Progenitor cell of endocrine pancreas (in vitro differentiated cells): ENCODE measurements at places on chromosomes 4 and X.

- no peaks in the 10 kb centered on the region for H3K27me3 ChIP-seq
- H3K4me3 ChIP-seq, result no peak overlapping the region
- H3K36me3 ChIP-seq, result no peaks in the 10 kb centered on the region
- H3K4me1 ChIP-seq, result no peaks in the 10 kb centered on the region
Measured at GRCh38 chrX:135890087-135890585, 3.1 kb downstream of the CT45A10 start.

GRCh38 chrX:39162322-39162735, 361.1 kb downstream of the MID1IP1 start:
- H3K27me3 ChIP-seq, result peaks cover 39% of the 10 kb centered on the region
- no peak for DNase-seq
- H3K27ac ChIP-seq, result no peak overlapping the region
- peaks cover 7% of the 10 kb centered on the region for H3K4me1 ChIP-seq
- no peaks in the 10 kb centered on the region for H3K36me3 ChIP-seq

DNA sequence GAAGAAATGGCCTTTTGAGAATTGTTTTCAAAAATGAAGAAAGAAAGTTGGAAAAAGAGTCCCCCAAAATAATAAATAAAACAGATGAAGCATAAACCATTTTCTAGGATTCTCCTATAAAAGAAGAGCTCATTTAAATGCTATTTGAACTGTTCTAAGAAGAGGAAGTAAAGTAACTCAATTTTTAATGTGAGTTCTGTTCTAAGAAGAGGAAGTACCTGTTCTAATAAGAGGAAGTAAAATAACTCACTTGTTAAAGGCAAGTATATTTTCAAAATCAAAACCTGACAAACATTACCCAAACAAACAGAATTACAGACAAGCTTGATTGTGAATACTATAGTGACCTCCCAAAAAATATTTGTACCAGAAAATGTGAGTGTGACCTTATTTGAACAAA, 1326.3 kb downstream of the C4orf33 start:
- no peaks in the 10 kb centered on the region for H3K27me3 ChIP-seq
- H3K27ac ChIP-seq, result no peak overlapping the region
- no peak for DNase-seq
- H3K4me1 ChIP-seq, result no peaks in the 10 kb centered on the region
- H3K36me3 ChIP-seq, result no peaks in the 10 kb centered on the region

DNA sequence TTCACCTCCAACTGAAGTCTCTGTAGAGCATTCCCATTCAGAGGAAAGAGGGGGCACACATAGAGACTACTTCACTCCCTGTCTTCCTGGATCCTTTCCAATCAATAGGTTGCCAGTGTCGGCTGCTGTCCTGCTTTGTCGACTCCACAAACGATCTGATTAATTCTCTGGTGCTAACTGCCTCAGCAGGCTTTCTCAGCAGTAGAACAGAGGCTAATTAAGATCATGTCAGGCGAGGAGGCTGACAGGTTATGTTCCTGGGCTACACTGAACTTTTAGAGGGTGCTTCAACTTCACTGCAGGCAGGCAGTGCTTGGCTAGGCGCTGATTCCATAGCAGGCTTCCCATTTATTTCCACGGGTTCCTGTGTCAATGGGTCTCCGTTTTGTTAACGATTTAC, 79.2 kb downstream of the GRIA3 start:
- H3K27ac ChIP-seq, result no peak overlapping the region
- no peak for DNase-seq
- H3K4me3 ChIP-seq, result no peak overlapping the region
- no peaks in the 10 kb centered on the region for H3K27me3 ChIP-seq

DNA sequence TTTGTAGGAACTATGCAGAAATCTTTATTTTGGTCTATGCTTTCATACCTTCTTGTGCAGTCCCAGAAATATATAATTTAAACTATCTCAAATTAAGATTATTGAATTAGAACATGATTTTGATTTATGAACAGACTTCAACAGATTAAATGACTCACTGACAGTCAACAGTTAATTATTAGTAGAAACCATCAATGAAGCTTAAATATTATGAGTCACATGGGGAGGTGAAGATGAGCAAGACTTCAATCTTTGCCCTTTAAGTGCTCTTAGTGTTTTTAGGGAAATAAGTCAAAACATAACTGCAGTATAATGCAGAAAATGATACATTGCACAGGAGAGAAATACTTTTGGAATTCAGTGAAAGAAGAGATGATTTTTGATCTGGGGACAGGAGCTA, 81.5 kb upstream of the BMP3 start:
- H3K36me3 ChIP-seq, result no peaks in the 10 kb centered on the region
- peaks cover 6% of the 10 kb centered on the region for H3K4me1 ChIP-seq
- no peak for DNase-seq
- no peak overlapping the region for H3K4me3 ChIP-seq
- peaks cover 9% of the 10 kb centered on the region for H3K27me3 ChIP-seq
- no peak overlapping the region for H3K27ac ChIP-seq
